ENCODE measurements at places on chromosomes 7 and 10.

DNA sequence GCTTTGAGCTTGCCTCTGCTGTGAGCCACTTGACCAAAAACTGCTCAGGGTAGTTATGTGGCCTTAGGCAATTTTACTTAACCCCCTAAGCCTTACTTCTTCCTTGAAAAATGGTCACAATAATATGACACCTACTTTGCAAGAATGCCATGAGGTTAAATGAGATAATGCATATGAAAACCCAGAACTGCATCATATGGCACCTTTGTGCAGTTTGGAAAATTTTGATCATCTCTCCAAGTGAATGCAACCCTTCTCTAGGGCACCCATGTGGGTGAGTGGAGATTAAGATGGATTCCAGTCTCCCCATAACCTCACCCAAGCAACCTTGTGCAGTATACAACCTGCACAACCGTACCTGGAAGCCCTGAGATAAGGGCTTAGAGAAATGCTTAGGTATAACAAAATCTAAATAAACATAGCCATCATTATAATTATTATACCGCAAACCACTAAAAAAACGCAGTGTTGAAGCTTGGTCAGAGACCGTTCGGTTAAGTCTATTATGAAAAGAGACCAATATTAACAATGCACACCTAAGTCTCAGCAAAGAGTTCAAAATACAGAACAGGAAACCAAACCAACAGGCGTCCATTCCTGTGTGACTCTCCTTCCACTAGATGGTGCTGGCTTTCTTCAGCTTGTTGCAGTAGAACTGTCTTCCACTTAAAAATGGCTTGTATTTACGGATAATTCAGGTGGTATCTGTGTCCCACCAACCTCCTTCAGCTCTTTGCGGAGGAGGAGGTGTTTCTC is 21.0 kb upstream of the ASB15 start:
- peak; percentile 70 for DNase-seq

- DNase-seq, result no peak
These were observed 264.0 kb downstream of the INHBA start for GRCh38 chr7:41438705-41439514.

DNA sequence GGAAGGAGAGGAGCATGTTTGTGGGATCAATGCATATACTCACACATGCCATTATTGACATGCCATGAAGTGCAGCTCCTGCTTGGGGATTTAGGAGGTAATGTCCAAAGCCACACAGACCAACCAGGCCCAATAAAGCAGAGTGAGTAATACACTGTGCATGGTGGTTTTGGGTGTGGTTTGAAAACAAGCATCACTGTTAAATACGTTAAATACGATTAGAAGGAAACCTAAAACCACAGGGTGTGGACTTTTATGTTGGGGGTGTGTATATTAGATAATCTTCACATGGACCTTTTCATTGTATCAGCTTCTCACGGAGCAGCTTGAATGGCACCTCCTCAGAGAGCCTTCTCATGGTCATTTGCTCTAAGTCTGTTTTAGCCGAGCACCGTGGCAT is 10.4 kb upstream of the EIF3A start:
- peak; percentile 91 for DNase-seq

- no peak for DNase-seq
These were observed 35.8 kb downstream of the SCRN1 start for GRCh38 chr7:29953726-29954347.

GRCh38 chr10:109956454-109957091 is 33.3 kb upstream of the XPNPEP1 start:
- DNase-seq, result peak; percentile 56

GRCh38 chr7:130996833-130997231 is 262.8 kb upstream of the KLF14 start:
- peak; percentile 87 for DNase-seq

DNA sequence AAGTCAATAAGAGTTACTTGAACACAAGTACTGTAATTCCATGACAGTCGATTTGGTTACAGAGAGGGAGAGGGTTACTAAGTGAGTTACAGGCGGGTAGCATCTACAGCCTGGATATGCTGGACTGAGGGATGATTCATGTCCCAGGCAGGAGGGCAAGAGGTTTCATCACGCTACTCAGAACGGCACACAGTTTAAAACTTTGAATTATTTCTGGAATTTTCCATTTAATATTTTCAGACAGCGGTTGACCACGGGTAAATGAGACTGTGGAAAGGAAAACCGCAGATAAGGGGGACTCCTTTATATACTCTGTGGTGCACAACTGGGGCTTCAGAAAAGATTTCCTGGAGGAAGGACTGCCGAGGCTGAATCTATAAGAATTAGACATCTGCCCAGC is 25.7 kb upstream of the LRRC4 start:
- DNase-seq, result no peak

GRCh38 chr10:26412932-26413331 is 25.2 kb upstream of the APBB1IP start:
- no peak for DNase-seq

DNA sequence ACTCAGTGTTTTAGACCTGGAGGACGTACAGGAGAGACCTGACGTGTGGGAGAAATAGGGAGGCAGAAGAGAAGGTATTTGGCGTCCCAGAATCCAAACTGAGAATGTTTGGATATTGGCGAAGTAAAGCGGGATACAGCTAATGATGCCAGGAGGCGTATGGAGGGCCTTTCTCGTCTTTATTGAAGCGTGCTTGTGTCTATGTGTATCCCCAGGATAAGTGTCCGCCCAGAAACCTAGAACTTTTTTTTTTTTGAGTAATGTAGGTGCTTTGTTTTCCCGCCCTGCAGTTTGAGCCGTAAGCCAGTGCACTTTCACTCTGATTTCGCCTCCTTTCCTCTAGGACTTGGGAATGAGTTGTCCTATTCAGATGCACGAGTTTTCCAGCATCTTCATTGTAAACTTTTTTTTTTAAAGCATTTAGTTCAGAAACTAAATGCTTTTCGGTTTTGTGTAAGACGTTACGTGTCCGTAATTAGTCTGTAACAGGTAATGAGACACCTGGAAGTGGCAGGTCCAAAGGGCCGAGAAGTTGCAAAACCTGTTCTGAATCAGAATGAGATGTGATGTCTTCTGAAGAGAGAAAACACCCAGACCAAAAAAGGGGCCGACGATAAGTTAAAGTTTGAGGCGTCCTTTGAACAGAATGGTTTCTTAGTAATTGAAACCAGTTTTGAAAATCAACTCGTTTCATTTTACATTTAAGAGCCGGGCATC is 746 bp downstream of the ARL5B start:
- peak; percentile 63 for DNase-seq

DNA sequence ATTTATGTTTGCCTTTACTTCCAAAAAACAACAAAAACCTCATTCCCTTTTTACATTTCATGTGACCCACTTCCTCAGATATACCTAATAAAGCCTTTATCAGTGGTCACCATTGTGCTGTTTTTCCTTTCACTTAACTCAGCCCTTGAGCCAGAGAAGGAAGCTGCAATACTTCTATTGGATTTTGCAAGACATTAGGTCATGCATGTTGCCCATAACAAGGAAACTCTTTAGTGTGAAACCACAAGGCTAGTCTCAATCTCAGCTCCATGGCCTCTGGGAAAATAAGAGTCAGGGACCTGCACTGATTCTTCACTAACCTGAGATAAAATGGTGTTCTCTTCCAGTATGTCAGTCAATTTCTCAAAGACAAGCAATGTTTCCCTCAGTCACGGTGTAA is 27.8 kb downstream of the STEAP4 start:
- no peak for DNase-seq

GRCh38 chr7:25738528-25738927 is 413.5 kb upstream of the NFE2L3 start:
- DNase-seq, result no peak

DNA sequence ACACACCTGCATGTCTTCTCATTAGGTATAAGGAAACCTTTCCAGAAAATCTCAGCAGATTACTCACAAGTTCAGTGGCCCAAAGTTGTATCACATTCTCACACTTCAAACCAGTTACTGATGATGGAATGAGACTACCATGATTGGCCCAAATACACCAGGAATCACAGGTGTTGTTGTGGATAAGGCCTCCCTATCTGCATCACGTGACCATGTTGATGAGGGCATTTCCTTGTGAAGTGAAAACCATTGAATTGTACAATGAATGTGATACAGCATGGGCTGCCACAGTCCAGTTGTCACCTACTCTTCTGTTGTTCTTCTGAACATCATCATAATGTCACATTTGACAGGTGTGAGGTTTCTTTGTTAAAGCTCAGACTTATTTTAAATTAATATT is 431.7 kb downstream of the AUTS2 start:
- DNase-seq, result no peak
